HFFc6 (cell line): ENCODE measurements at places on chromosomes 16 and 17.
A peak's percentile ranks its signal among the peaks of the same experiment; 100 is the strongest.

DNA sequence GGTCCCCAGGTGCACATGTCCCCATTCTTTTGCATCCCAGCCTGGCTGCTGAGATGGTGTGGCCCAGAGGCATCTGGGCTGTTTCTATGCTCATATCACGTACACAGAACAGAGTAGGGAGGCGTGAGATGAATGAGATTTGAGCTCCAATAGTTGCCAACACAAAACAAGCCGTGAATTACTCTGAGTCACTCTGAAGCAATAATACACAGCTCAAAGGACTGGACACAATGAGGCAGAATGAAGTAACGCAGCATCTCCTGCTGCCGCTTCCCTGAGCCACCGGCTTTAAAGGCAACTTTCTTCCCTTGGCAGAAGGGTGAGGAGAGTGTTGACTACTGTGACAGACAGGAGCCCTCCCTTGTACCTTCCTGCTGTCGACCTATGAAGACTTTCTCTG lies 33.9 kb upstream of the CLEC18B start:
- DNase-seq = no peak

- DNase-seq = no peak
Measured at GRCh38 chr17:36088670-36089338, 1.1 kb downstream of the CCL3 start.

DNA sequence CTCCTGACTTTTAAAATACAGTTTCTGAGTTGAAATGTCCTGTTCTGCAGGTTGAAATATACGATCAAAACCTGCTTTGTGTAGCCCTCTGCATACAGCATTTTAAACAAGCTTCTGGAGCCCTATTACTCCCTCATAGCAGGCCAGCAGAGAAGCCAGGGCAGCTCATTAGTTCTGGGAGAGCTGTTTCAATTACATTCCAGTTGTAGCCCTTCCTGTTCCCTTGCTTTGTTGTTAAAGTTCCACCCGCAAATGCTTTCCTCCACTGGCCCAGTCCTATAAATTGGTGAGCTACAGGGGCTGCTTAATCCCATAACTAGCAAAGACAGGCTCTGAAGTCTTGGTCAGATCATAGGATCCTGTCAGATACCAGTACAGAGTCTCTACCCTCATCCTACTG lies 162.5 kb downstream of the SLC39A11 start:
- DNase-seq = no peak

- no peak for DNase-seq
Measured at GRCh38 chr16:71985262-71985974, 14.8 kb downstream of the PKD1L3 start.

DNA sequence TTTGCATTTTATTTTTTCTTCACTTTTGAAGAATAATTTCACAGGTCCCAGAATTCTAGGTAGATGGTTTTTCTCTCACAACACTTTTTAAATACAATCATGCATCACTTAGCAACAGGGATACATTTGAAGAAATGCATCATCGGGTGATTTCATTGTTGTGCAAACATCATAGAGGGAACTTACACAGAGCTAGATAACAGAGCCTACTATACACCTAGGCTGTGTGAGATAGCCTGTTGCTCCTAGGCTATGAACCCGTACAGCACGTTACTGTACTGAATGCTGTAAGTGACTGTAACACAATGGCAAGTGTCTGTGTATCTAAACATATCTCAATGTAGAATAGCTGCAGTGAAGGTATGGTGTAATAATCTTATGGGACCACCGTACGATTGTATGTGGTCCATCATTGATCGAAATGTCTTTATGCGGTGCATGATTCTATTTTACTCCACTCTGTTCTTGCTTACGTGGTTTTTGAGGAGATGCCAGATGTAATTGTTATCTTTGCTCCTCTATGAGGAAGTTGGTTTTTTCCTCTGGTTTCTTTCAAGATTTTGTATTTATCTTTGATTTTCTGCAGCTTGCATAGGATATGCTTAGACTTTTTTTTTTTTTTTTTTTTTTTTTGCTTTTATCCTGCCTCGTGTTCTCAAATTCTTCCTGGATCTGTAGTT lies 35.5 kb upstream of the TMEM92 start:
- peak; percentile 26 for DNase-seq

GRCh38 chr16:67526149-67526791 lies 2.4 kb upstream of the RIPOR1 start:
- DNase-seq = no peak

DNA sequence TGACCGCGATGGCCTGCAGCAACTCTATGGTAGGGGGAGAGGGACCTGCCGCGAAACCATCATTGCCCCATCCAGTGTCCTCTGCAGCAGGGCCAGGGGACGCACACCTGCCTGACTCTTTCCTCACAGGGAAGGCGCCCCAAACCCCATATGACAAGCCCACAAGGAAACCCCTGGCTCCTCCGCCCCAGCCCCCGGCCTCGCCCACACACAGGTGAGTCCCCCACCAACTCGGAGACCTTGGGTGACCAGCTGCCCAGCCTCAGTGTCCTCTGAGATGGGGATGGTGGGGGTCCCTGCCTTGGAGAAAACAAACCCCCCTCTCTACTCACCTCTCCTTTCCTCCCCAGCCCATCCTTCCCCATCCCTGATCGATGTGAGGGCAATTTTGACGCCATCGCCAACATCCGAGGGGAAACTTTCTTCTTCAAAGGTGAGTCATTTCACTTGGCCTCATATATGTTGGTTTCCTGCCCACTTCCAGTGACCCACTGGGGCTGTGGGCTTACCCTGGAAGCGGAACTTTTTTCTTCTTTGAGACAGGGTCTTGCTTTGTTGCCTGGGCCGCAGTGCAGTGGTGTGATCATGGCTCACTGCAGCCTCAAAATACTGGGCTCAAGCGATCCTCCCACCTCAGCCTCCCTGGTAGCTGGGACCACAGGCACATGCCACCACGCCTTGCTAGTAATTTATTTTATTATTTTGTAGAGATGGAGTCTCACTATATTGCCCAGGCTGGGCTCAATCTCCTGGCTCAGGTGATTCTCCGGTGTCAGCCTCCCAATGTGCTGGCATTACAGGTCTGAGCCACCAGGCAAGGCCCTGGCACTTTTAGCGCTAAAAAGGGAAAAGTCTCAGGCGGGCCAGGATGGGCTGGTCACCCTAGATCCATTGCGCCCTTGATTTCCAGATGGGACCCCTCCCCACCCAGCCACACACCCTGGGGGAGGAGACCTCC lies 8.0 kb upstream of the IL32 start:
- DNase-seq = no peak

GRCh38 chr17:75689441-75689873 lies 22.3 kb downstream of the SAP30BP start:
- peak; percentile 63 for DNase-seq

DNA sequence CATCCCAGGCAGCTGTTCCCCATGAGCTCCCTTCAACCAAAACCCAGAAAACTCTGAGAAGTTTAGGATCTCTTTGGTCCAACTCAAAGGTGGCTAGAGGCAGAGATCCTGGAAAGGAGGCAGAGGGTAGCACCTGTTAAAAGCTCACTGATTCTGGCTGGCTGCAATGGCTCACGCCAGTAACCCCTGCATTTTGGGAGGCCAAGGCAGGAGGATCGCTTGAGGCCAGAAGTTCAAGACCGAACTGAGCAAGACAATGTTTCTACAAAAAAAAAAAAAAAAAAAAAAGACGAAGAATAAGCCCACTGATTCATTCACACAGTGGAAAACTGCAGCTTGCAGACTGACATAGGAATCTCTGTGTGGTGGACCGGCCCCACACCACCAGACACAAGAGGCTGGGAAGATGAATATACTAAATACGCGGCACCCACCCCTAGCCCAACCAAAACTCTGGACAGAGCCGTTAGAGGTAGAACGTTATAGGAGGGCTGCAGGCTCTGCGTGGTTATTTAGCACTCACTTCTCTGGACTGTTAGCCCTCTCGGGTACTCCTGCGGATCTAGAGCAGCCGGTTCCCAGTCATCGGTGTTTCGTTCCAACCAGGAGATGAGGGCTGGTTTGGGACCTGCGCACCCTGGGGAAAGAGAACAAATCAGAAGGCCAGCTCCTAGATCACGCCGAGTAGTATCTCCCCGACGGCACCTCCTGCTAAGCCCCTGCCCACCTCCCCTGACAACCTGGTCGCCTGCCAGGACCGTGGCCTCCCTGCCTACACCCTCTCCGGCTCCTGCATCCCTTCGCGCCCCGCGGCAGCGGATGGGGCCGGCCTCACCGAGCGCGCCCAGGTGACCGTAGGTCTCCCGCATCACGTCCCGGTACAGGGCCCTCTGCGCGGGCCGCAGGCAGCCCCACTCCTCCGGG lies 925 bp downstream of the ZNF689 start:
- DNase-seq = no peak

GRCh38 chr16:22726868-22727267 lies 87.1 kb upstream of the HS3ST2 start:
- no peak for DNase-seq

GRCh38 chr16:77590707-77591106 lies 131.6 kb upstream of the NUDT7 start:
- DNase-seq = no peak

DNA sequence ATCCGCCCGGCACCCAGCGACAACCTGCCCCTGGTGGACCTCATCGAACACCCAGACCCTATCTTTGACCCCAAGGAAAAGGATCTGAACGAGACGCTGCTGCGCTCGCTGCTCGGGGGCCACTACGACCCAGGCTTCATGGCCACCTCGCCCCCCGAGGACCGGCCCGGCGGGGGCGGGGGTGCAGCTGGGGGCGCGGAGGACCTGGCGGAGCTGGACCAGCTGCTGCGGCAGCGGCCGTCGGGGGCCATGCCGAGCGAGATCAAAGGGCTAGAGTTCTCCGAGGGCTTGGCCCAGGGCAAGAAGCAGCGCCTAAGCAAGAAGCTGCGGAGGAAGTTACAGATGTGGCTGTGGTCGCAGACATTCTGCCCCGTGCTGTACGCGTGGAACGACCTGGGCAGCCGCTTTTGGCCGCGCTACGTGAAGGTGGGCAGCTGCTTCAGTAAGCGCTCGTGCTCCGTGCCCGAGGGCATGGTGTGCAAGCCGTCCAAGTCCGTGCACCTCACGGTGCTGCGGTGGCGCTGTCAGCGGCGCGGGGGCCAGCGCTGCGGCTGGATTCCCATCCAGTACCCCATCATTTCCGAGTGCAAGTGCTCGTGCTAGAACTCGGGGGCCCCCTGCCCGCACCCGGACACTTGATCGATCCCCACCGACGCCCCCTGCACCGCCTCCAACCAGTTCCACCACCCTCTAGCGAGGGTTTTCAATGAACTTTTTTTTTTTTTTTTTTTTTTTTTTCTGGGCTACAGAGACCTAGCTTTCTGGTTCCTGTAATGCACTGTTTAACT lies 1.0 kb downstream of the NOG start:
- DNase-seq = peak; percentile 19

DNA sequence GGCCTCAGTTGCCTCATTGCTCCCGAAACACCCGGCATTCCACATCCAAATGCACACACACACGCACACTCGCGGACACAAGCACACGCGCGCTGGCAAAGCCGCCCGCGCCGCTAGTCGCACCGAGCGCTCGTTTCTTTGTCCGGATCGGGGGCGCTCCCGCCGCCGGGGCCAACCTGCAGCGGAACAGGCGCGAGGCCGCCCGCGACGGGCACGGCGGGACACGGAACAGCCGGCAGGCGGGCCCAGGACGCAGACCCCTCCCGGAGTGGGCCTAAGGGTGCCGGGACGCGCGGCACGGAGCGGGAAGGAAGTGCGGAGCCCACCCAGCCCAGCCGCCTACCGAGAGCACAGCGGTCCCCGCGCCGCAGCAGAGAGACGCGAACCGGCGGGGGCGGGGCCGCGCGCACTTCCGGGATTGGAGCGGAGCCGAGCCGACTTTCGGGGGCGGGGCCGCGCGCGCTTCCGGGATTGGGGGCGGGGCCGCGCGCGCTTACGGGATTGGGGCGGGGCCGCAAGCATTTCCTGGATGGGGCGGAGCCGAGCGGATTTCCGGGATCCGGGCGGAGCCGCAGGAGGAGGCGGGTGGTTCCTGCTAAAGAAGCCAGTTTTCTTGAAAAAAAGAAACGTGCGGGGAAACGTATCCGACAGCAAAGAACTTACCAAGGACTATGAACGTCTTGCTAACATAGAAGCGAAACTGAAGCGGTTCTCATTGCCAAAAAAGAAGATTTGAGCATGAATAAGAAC lies at the start of gene CYBC1:
Gene CYBC1, minus strand, starts transcription at position 396 of the 750 bp plus-strand sequence. CDS start 1,498 bp downstream, outside the sequence.
- DNase-seq = peak; percentile 80

GRCh38 chr17:81543339-81543675 lies 8.8 kb downstream of the FAAP100 start:
- no peak for DNase-seq

DNA sequence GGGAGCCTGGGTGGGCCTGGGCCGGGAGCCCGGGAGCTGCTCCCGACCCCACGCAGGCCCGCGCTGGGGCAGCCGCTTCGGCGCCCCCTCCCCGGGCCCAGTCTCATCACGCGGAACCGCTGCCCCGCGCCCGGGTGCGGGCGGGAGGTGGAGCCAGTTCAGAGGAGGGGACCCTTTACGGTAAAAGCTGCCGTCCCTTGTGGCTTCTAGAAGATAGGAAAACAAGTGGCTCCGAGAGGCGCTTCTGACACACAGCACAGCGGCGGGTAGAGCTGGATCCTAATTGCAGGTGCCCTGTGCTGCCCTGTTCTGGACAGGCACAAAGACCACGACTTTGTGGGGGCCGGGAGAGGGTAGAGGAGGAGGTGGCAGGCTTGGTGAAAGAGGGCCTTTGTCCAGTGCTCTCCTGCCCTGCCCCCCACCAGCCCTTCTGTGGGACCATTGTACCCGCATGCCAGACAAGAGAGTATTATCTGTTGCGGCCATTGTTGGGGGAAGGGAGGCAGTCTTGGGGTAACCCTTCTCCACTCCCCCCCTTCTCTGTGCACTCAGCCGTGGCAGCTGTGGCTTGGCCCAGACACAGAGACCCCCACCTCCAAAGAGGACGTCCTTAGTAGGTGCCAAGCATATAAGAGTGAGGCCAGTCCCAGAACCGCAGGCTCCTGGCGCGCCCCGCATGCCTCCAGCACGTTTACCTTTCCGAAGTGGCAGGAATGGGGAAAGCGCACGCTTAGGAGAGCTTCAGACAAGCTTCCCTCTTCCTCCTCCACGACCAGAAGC lies 736 bp downstream of the CNP start:
- no peak for DNase-seq

GRCh38 chr16:88726981-88727380 lies 20.7 kb downstream of the CTU2 start:
- DNase-seq = no peak
